ENCODE measurements at places on chromosomes 16 and 17.

DNA sequence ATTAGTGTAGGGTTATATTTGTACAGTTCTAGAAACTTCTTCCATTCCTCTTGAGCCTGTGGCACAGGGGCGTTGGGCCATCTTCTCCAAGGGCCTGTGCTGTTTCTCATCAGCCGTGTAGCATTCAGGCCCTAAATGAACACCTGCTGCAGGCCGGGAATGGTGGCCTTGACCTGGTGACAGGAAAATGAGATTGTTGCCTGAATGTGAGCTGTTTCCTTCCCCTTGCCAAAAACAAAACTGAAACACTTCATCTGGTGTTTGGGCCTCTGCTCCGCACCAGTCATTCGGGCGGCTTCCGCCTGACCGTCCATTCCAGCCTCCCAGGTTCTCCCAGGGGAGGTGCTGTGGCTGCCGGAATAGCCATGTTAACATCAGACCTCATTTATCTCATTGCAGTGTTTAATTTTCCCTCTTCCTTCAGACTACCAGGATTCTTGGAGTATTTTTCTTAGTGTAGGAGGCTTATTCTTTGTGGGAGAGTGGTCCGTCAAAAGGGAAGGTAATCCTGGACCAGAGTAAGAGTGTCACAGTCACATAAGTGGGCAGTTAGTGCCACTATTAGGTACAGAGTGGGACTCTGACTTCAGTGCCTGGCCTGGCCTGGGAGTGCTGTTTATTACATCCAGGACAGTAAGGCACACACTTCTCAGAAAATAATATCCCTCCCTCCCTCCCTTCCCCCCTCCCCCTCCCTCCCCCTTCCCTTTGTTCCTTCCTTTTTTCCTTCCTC, 61.9 kb downstream of the WWP2 start:
- no peak for DNase-seq

DNA sequence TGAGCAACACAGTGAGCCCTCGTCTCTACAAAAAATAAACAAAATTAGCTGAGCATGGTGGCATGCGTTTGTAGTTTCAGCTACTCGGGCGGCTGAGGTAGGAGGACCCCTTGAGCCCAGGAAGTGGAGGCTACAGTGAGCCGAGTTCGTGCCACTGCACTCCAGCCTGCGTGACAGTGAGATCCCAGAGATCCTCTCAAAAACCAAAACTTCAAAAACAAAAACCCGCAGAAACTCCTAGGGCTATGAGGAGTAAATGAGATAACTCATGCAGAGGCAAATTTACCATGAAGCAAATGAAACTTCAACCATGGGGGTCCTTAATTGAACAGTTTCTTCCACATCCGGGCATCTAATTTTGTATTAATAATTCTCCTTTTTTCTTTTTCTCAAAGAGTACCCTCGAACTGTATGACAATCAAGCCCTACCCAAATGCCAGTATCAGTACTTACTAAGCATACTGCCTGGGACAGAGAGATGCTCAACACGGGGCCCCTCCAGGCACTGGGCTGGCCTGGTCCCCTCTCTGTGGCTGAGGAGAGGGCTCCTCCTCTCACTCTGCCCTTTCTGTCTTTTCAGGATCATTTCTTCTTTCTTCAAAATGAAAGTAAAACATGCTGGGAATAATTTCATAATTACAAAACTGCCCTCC, 789 bp upstream of the PIPOX start:
- DNase-seq = no peak

GRCh38 chr16:75471723-75472633, 7.5 kb upstream of the TMEM170A start:
- DNase-seq = no peak

- DNase-seq = no peak
These were observed 146.3 kb upstream of the TBX2 start for GRCh38 chr17:61253362-61253761.

DNA sequence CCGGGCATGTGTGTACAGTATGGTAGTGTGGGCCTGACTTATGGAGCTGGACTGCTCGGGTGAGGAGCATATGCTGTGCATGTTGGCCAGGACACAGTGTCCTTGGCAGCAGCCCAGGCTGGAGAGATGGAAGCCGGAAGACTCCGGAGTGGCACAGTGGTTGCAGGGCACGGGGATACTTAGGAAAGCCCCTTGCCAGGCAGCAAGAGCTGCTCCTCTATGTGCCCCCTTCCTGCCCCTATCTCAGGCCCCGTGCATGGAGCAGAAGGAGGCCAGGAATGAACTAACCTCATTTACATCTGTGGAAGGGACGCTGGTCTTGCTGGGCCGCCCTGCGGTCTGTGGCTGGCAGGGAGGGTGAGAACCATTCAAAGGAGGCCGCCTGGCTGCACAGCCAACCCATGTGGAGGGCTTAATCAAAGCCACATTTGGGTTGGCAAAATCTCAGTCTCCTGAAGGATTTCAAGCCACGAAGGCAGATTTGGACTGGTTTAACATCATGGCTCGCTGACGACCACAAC, 32.2 kb upstream of the RCVRN start:
- DNase-seq = no peak

- DNase-seq = peak; percentile 38
These were observed 630 bp downstream of the GRB2 start for GRCh38 chr17:75404731-75405364.

All from T-cell (primary cell).